ENCODE measurements at places on chromosomes 11 and 22.

DNA sequence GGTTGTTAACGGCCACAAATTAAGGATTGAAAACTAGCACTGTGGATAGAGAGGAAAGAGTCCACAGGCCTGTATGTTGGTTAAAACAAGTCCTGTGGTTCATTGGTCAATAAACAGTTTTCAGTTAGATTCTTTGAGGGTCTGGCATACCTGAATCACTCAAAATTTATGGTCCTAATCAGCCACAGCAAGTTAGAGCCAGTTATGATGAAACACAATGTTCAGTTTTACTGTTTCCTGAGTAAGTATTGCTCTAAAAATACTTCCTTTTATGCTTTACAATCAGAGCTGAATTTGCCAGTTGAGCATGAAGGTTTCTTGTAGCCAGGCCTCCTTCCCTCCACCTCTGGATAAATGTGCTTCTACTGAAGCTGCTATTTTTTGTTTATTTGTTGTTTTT, 12.9 kb upstream of the CAT start:
- DNase-seq: no peak

- DNase-seq: no peak
These were observed 107.4 kb downstream of the ZBTB16 start for GRCh38 chr11:114166897-114167323.

DNA sequence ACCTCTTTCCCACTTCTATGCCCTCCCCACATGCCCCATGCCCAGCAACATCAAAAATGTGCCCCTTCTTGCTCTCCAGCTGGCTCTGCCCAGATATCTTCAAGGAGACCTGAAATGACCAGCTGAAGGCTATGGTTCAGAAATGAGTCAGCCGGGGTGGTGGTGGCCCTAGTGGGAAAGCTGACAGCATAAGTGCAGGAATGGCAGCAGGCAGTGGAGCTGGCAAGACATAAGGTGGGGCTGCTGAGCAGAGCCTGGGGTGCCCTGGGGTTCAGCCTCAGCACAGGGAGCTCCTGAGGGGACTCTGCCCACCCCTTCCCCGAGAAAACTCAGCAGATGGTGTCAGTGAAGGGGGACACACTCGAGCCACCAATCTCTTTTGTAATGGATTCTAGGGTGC, 593.4 kb downstream of the BUD13 start:
- DNase-seq: no peak

GRCh38 chr22:24975813-24976341, 23.4 kb downstream of the KIAA1671 start:
- DNase-seq: no peak

GRCh38 chr11:64571050-64571409, 20.0 kb upstream of the SLC22A12 start:
- DNase-seq: no peak

All from stimulated activated CD4-positive, alpha-beta T cell treated with anti-CD3 and anti-CD28 coated beads, Interleukin-1b, Interleukin-23, amount 100 ng/mL, for 24 hours (primary cell).